Astrocyte (in vitro differentiated cells and primary cell): ENCODE measurements at places on chromosomes 1 and 21.

DNA sequence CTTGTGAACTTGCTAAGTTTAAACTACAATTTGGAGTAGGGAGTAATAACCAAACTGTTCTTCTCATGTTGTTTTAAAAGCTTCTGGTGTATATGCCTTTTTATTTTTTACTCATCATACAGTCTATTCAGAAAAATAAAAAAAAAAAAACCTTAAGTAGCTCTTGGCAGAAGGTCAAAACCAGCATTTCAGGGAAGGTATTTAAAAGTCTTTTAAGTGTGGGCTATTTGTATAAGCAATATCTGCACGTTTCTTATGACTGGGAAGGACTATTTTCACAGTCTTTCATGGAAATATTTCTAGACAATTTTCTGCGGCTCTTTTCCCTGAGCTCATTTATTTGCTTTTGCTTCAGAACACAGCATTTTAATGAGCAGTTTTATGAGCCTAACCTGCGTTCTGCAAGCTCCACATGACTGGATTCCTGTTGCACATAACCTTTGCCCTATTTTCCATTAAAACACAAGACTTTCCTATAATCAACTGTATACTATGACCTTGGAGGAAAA is 60.9 kb upstream of the C1orf105 start:
- peak; percentile 94 for DNase-seq

DNA sequence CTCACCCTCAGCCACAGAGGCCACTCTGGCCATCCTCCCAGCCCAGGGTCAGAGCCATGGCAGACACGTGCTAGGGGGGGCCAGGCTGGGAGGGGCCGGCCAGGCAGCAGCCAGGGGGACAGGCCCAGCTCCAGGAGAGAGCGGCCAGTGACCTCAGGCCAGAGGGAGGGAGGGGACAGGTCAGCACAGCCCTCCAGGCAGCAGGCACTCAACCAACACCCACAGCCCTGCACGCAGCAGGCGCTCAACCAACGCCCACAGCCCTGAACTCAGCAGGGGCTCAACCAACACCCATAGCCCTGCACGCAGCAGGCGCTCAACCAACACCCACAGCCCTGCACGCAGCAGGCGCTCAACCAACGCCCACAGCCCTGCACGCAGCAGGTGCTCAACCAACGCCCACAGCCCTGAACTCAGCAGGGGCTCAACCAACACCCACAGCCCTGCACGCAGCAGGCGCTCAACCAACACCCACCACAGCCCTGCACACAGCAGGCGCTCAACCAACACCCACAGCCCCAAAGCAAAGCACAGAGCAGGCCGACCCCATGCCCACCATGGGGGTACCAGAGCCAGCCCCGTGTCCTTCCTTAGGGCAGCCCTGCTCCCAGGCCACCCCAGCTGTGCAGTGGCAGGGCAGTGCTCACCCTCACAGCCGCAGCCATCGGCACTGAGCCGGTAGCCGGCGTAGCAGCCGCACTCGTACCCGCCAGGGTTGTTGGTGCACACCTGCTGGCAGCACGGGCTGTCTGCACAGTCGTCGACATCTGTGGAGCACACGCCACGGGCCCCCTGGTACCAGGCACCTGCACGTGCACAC is 55.9 kb downstream of the ARHGEF16 start:
- DNase-seq = no peak

GRCh38 chr1:206961668-206962067 is 8.6 kb downstream of the FCAMR start:
- DNase-seq = no peak

- no peak for DNase-seq
Observed at GRCh38 chr1:115006191-115006590, 23.4 kb upstream of the TSHB start.

- no peak for DNase-seq
Observed at GRCh38 chr1:42163536-42164503, 725 bp downstream of the GUCA2A start.

GRCh38 chr1:220335668-220336067 is 63.4 kb upstream of the RAB3GAP2 start:
- peak; percentile 39 for DNase-seq

- no peak for DNase-seq
Observed at GRCh38 chr1:157574836-157575235, 22.5 kb upstream of the FCRL5 start.
